ENCODE measurements at places on chromosomes 12 and 14.

- no peak for DNase-seq
These were observed 170.7 kb downstream of the PPFIA2 start for GRCh38 chr12:81588235-81589008.

DNA sequence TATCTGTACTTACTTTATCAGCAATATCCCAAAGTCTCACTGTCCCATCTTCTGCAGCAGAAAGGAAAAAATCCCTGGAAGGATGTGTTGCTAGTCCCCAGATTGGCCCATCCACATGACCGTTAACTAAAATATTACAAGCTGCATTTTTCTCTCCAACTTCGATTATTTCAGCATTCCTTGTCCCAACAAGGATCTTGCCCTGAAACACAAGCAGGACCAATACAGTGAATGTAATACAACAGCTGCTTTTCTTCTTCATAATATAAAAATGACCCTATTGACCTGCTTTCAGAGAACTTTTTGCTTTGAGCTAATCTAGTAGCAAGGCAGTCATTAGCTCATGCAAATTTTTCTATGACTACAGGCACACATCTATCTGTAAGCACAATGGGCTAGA, 58.3 kb downstream of the ZC3H14 start:
- DNase-seq: no peak

- DNase-seq: no peak
These were observed 8.7 kb downstream of the LRP1-AS start for GRCh38 chr12:57138526-57139272.

DNA sequence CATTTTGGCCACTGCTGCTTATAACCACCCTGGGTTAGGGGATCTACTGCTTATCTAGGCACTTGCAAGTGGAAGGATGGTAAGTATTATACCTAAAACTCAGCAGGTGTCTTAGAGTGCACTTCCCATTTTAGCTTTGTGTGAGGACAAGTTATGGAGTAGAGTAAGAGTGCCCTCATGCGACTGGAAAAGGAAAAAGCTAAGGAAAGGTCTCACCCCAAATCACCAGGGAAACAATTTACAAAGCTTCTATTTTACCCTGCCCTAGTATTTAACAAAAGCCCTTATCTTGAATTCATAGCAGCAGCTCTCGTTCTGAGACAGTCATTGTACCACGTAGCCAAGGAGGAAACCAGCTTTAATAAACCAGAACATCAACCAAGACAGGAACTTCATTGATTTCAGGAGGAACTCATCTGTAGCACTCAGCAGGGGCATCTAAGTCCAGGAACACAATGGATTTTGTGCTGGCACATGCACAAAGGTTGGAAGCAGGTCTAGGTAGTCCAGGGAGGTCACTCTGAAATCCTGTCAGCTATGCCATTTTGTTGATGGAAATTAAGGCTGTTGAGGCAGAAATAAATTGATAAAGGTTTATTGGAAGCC, 2.9 kb downstream of the RDH12 start:
- DNase-seq: peak; percentile 80

DNA sequence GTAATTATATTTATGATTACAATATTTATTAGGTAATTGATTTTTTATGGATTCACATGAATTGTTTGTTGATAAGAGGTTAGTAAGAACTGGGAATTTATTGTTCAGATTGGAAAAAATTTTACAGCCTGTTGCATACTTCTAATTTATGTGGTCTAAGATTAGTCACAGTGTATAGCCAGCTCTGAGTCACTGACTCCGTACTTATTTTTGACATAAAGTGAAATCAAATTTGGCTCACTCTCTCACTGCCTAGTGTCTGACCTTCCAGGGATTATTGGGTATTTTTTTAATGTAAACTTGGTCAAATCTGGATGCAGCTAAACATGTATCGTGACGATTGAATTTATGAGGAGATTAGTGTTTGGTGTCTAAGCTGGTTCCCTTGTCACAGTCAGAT, 109.3 kb downstream of the PTPRQ start:
- no peak for DNase-seq

DNA sequence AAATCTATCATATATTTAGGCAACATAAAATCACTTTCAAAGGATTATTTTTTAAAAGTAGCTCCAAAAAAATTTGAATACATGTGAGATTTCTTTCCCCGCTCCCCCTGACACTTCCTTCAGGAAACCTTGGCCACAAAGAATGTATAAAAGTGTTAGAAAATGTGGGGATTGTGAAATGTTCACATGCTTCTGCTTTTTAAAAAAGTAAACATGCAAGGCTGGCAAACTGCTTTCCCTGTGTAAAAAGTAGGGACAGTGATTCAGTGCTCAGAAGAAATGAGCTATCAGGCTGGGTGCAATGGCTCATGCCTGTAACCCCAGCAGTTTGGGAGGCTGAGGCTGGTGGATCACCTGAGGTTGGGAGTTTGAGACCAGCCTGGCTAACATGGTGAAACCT, 26.6 kb downstream of the MBIP start:
- no peak for DNase-seq

- no peak for DNase-seq
These were observed 17.1 kb downstream of the CAND1 start for GRCh38 chr12:67286257-67286656.

- peak; percentile 90 for DNase-seq
These were observed 60.6 kb downstream of the MARK3 start for GRCh38 chr14:103445806-103446205.

DNA sequence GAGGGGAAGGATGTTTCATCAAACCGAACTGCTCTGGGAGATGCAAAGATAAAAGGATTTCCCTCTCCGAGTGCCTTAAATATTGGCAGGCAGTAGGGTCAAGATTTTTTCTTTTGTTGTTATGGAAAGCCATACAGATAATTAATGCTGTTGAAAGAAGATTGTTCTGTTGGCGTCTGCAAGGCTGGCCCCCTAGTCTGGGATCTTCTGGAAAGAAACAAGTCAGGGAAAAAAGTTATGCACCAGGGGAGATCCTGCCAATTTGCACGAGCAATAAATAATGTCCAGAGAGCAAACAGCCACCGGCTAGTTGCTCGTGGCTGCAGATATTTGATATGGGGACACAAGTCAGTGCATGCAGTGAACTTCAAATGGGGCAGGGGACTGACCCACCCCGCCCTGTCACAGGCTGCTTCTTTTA, 202.1 kb upstream of the MYL2 start:
- DNase-seq: no peak

- DNase-seq: no peak
These were observed 10.3 kb downstream of the HNF1A start for GRCh38 chr12:120988658-120989057.

- DNase-seq: no peak
These were observed 52.5 kb downstream of the HSP90AA1 start for GRCh38 chr14:102034301-102034700.

GRCh38 chr12:119687406-119687805, 19.5 kb downstream of the PRKAB1 start:
- no peak for DNase-seq

DNA sequence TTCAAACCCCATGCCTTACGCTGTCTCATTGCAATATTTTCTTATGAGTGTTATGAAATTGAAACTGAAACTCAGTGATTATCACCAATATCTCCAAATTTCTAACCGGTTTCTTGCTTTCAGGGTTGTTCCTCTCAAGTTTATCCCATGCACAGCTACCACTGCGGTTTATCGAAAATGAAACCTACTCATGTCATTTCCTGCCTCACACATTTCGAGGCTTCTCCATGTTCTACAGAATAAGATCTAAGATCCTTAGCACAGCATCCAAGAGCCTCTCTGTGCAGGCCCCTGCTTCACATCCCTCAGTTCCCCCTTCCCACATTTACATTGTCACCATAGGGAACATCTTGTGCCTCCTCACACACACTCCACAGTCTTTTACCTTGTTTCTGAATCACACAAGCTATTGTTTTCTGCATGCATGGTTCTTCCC, 45.5 kb upstream of the FAR2 start:
- no peak for DNase-seq

- DNase-seq: no peak
These were observed 220.9 kb downstream of the FSCB start for GRCh38 chr14:44286201-44286600.

DNA sequence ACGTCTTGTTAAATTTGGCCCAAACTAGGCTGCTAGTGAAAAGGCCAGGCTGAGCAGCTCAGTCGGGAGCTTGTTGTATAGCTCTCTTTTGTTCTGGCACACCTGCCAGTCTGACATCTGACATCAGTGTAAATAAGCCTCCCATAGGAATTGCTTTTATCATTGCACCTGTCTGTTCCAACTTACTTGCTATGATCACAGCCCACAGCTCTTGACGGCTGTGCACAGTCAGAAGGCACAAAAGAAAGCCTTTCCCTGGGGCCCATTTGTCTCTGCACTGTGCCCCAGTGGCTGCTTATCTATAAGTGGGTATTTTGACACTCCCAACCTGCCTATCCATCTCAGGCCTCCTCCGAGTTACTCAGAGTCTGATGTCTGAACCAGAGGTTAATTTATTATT, 324.5 kb downstream of the NUAK1 start:
- peak; percentile 25 for DNase-seq

GRCh38 chr12:22874151-22874550, 249.2 kb downstream of the ETNK1 start:
- DNase-seq: no peak

DNA sequence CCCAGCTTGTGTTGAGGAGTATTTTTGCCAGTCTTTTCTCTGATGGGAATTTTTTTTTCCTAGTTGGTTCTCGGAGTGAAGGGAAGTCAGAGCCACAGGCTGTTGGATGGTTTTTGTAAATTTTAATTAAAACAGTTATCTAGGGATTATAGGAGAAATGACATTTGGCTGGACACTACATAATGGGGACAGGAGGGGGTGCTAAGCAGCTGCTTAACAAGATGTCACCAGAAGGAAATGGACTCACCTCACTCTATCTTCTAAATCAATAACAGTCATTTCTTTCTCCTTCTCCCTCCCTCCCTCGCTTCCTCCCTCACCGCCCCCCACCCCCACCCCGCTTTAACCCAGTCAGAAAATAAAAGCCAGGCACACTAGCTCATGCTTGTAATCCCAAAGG, 93.4 kb upstream of the TMEM233 start:
- no peak for DNase-seq

GRCh38 chr12:4809013-4809448, 88.8 kb downstream of the GALNT8 start:
- no peak for DNase-seq

- DNase-seq: no peak
These were observed 8.3 kb downstream of the KRT7 start for GRCh38 chr12:52241205-52241842.

DNA sequence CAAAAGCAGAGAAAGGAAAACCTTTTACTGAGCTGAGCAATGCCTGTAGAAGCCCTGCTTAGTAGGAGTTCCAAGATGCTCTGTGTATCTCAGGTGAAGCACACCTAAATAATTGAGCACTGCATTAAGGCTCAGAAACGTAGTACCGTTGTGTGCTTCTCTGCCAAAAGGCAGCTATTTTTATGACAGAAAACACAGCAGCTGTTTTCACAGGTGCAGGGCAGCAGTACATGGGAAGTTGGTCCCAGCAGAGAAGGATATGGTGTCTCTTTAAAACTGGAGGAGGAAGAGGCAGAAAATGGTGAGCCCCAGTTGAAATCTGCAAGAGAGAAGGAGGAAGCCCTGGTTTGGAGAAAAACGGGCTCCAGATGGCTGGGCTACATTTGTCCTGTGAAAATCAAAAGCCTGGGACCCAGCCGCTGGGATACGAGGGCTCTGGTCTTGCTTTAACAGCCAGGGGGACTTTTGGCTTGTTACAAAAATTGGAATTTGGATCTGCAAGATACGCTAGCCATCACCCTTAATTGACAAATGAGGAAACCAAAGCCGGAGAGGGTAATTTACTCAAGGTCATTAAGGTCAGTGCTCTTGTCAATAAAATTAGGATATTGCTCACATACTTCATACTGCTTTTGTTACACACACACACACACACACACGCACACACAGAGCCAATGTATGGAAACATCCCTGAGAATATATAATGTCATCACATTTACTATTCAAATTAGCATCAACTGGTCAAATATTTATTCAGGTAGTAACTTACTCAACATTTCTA, 27.3 kb downstream of the SPRING1 start:
- no peak for DNase-seq

- no peak for DNase-seq
These were observed 23.8 kb upstream of the TBC1D30 start for GRCh38 chr12:64800640-64801039.

DNA sequence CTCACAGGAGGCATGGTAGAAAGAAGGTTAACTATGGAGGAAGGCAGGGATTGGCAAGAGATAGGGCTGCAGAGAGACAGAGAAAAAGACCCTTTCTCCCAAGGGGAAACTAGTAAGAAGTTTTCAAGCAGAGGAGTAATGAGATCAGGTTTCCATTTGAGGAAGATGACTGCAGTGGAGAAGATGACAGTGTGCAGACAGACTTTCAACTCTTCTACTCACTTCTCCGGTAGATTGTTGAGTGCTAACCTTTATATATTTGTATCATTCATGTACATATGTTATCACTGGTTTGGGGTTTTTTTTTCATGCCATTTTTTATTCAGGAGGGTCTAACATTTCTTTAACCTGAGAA, 5.9 kb upstream of the B3GNT4 start:
- DNase-seq: no peak

- no peak for DNase-seq
These were observed 49.2 kb downstream of the FBXW8 start for GRCh38 chr12:116959845-116960514.

GRCh38 chr14:76701436-76701835, 59.8 kb upstream of the VASH1 start:
- no peak for DNase-seq

- peak; percentile 22 for DNase-seq
These were observed 27.4 kb downstream of the NOS1 start for GRCh38 chr12:117334051-117334450.

DNA sequence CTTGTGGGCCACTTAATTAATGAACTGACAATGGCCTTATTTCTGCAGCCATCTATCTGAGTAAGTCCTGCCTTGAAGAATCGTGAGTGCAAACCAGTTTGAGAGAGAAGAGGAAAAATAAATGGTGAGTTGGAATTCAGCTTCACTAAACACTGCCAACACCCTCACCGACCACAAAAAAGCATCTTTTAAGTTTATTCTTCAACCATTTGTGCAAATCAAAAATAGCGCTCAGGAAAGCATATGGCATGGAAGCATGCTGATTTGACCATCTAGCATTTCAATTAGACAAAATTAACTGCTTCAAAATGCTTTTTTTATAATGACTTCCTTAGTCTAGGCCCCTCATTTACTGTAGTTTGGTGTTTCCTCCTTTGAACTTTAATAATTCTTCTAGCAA, 294.0 kb downstream of the PPFIA2 start:
- DNase-seq: peak; percentile 56

All from cerebellar cortex (tissue), 1 donor.